ENCODE measurements at places on chromosomes 1 and 21.

DNA sequence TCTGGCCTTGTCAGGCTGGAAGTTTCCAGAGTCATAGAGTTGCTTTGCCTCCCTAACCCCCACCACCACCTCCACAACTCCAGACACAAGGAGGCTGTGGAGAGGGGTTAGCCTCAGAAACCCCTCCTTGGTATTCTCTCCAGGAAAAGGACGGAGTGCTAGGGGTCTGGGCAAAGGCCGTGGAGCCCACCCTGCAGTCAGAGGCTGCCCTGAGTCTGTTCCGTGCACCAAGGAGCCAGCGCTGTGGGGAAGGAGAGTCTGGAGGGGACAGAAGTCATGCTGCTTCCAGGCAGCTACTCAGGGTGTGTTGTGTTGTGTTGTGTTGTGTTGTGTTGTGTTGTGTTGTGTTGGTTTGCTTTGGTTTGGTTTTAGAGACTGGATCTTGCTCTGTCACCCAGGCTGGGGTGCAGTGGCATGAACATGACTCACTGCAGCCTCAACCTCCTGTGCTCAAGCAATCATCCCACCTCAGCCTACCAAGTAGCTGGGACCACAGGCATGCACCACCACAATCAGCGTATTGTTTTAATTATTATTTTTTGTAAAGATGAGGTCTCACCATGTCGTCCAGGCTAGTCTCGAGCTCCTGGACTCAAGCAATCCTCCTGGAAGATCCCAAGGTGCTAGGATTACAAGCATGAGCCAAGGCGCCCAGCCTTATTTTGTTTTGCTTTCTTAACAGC lies 122.2 kb upstream of the TMEM51 start:
- no peak for DNase-seq

DNA sequence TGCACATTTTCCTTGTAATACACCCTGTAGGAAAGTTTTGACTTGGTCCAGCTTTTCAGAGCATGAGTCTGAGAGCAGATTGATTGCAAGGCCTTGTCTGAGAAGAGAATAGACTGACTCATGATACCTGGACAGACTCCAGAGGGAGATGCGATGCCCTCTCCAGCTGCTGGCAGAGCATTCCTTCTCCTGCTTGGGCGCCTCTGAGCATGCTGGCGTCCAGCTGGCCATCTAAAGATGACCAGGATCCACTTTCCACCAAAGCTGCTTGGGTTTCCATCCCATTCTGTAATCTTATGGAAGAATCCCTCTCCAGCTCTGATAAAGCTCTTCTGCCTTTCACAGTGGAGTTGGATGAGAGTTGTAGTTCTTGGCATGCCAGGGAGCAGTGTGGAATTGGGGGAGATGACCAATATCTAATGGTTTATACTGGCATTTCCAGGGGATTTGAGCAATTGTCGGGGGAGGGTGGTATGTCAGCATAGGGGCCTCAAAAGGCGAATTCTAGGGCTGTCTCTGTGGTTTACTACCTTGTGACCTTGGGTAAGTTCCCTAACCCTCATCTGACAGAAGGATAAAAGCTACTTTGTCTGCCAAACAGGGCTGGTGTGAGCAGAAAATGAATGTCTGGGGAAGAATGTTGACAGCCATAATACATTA lies 19.5 kb downstream of the SZRD1 start:
- peak; percentile 70 for DNase-seq

DNA sequence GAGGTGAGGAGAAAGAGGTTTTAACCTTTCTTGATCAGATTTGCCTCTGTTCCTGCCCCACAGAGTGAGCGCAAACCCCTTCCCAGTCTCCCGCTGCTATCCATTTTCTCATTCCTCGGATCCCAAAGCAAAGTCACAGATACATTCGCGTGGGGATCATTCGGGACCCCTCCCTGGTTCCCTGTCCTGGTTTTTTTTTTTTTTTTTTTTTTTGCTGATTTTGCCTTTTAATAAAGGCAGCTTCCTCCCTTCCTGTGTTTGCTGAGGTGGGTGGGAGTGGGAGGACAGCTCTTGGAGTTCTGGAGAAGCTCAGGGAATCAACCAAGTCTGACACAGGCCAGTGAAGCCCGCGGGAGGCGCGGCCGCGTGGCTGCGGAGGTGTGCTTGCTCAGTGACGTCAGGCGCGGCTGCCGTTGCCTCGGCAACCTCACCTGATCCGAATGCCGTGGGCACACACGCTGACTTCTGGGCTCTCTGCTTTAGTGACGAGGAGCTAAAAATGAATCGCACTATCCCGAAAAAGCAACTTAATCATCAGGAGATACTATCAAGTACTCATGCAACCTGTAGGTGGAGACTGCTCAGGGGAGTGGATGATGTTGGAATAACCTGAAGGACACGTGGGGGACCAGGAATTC lies 106.4 kb downstream of the TBX19 start:
- peak; percentile 59 for DNase-seq

- no peak for DNase-seq
These were observed 13.8 kb downstream of the UBASH3A start for GRCh38 chr21:42417533-42417932.

- no peak for DNase-seq
These were observed 18.1 kb downstream of the ATP1A1 start for GRCh38 chr1:116391185-116391584.

DNA sequence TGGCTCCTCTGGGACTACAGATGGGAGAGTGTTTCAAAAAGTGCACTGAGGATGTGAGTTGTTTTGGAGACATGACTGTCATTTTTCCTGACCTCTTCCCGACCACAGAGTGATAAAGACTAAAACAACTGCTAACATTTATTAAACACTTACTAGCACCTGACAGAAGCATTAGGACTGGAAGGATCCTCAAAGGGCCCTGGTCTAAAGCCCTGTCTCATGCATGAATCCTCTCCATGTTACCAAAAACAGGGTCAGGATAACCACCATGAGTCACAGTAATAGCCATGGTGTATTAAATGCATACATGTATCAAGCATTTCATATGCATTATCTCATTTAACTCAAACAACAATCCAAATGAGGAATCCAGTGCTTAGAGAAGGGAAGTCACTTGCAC lies 11.5 kb downstream of the CYB5RL start:
- DNase-seq = no peak

Data from PC-3 (cell line).